Breast epithelium (tissue), 4 donors: ENCODE measurements at places on chromosomes 6 and 20.

- H3K27me3 ChIP-seq: no peaks in the 10 kb centered on the region
- H3K27ac ChIP-seq: no peak overlapping the region
- DNase-seq: no peak
- H3K4me1 ChIP-seq: no peaks in the 10 kb centered on the region
These were observed 234.3 kb downstream of the CDC5L start for GRCh38 chr6:44621846-44622245.

- no peak overlapping the region for H3K27ac ChIP-seq
- no peaks in the 10 kb centered on the region for H3K36me3 ChIP-seq
- no peak overlapping the region for H3K4me3 ChIP-seq
- no peak for DNase-seq
- no peaks in the 10 kb centered on the region for H3K27me3 ChIP-seq
These were observed 517.4 kb upstream of the JARID2 start for GRCh38 chr6:14728396-14729024.

- peak within 1 kb of the TSS; percentile 89 for H3K27ac ChIP-seq
- no peaks in the 10 kb centered on the region for H3K27me3 ChIP-seq
- peaks cover 6% of the 10 kb centered on the region for H3K36me3 ChIP-seq
- peak; percentile 84 for DNase-seq
These were observed at the start of gene DEF6 for GRCh38 chr6:35297601-35298481. Gene DEF6, plus strand, starts transcription at chr6:35297818. Its CDS starts 39 bp downstream, at chr6:35297857.

GRCh38 chr6:31473780-31474761 lies 23.9 kb upstream of the MICB start:
- H3K4me1 ChIP-seq: no peaks in the 10 kb centered on the region
- H3K27ac ChIP-seq: no peak overlapping the region

GRCh38 chr6:129513471-129513870 lies 196.5 kb downstream of the ARHGAP18 start:
- no peaks in the 10 kb centered on the region for H3K4me1 ChIP-seq
- no peak overlapping the region for H3K27ac ChIP-seq

- H3K36me3 ChIP-seq: no peaks in the 10 kb centered on the region
- no peak overlapping the region for H3K4me3 ChIP-seq
- DNase-seq: no peak
- H3K27me3 ChIP-seq: no peaks in the 10 kb centered on the region
- no peak overlapping the region for H3K27ac ChIP-seq
These were observed 25.2 kb downstream of the PHF3 start for GRCh38 chr6:63660757-63661156.

GRCh38 chr6:39904946-39905639 lies 29.2 kb downstream of the MOCS1 start:
- H3K4me1 ChIP-seq: no peaks in the 10 kb centered on the region
- H3K4me3 ChIP-seq: no peak overlapping the region
- H3K36me3 ChIP-seq: no peaks in the 10 kb centered on the region
- DNase-seq: no peak

DNA sequence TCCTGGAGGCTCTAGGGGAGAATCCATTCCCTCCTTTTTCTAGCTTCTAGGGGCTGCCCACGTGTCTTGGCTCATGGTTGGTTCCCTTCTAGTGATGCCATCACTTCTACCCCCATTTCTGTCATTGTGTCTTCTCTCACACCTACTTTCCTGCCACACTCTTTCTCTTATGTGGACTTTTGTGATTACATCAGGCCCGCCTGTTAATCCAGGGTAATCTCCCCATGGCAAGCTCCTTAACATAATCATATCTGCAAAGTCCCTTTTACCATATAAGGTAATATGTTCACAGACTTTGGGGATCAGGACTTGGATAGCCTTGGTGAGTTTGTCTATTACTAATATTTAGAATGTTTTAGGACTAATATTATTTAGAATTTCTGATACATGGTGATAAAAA lies 111.9 kb downstream of the DNAH8 start:
- no peak overlapping the region for H3K4me3 ChIP-seq
- H3K27ac ChIP-seq: no peak overlapping the region
- H3K36me3 ChIP-seq: no peaks in the 10 kb centered on the region
- H3K4me1 ChIP-seq: no peaks in the 10 kb centered on the region
- no peaks in the 10 kb centered on the region for H3K27me3 ChIP-seq
- DNase-seq: no peak

GRCh38 chr6:150606168-150606591 lies 6.5 kb downstream of the PLEKHG1 start:
- H3K4me1 ChIP-seq: peaks cover 2% of the 10 kb centered on the region
- H3K27me3 ChIP-seq: no peaks in the 10 kb centered on the region
- H3K4me3 ChIP-seq: no peak overlapping the region
- no peak overlapping the region for H3K27ac ChIP-seq
- DNase-seq: no peak
- H3K36me3 ChIP-seq: no peaks in the 10 kb centered on the region

- H3K36me3 ChIP-seq: no peaks in the 10 kb centered on the region
- no peak overlapping the region for H3K4me3 ChIP-seq
These were observed 39.0 kb upstream of the SLC32A1 start for GRCh38 chr20:38685271-38685670.
